Forelimb muscle (tissue), 1 donor: ENCODE measurements at places on chromosomes 3 and 15.

- DNase-seq = no peak
Observed at GRCh38 chr3:169865176-169865767, 4.5 kb downstream of the LRRC31 start.

DNA sequence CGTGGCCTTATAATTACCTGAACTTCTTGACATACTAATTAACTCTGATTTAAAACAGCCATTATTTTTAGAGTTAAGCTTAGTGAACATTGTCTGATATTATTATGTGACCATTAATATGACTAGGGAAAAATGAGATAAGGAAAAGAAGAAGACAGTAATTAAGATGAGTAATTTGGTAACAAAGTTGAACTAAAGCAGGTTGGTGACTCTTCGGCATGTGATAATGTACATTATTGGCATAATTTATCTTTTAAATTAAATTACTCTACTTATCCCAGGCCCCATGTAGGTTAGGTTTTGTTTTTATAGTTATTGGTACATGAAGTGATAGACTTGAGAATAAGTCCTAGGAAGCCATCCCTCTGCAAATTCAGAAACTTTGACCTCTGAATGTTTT, 249.7 kb upstream of the CFAP20DC start:
- no peak for DNase-seq

DNA sequence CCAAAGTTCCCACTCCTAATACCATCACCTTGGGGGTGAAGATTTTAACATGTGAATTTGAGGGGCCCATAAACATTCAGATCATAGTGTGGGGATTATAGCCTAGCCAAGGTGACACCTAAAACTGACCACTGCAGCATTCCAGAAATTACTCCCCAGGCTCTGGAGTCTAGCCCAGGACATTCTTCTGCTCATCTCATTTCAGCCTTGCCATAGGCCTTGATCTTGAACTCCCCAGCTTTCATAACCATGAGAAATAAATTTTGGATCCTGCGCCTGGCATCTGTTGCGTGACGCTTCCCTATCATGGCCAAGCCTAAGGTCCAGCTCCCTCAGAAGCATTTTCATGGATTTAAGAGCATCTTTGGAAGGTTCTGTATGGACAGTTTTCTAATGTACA, 502.9 kb upstream of the THBS1 start:
- DNase-seq = no peak

GRCh38 chr3:130851277-130851676, 42.6 kb upstream of the ATP2C1 start:
- no peak for DNase-seq

DNA sequence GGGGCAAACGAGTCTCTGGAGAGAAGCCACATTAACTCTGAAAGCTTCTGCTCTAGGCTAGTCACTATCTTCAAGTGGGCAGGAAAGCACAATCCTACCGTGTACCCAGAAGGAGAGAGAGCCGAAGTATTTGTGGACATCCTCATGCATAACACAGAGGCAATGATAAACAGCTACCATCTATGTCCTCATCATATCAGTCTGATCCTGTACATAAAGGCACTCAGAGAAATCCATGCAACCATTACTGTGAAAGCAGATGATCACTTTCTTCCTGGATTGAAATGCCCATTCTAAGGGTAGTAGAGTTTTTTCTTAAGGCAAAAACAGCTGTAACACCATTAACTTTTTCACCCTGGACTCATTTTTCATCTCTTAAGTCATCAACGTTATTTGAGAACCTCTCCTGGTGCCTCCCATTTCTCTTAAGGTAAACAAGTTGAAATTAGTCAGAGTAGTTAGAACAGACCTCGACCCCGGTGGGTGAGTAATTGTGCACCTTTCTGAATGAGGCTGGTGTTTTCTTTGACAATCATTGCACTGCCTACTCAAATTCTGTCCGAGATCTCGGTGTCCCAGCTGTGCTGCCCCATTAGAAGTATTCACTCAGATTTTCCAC, 327.4 kb downstream of the SHQ1 start:
- no peak for DNase-seq

DNA sequence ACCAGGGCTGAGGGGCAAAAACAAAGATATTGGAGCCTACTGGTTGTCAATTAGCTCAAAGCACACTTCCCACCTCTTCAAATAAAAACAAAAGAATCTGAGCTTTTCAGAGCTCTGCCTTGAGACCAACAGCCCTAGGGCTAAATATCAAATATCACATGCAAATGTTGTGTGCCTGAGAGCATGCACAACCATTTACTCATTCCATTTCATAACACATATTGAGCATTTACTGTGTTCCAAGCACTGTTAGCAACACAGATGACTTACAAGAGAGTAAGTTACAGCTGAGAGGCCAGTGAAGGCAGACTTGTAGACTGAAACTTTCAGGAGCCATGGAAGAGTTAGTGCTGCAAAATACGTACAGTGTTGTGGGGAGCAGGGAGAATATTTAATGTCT, 222.4 kb downstream of the CPNE4 start:
- no peak for DNase-seq

GRCh38 chr3:107581230-107581629, 58.5 kb downstream of the BBX start:
- DNase-seq = no peak
